ENCODE measurements at places on chromosomes 3 and 15. TPM values are rescaled to one million over a fixed set of nuclear protein-coding genes. Genes with fewer than 3 reads are reported as not detected.

DNA sequence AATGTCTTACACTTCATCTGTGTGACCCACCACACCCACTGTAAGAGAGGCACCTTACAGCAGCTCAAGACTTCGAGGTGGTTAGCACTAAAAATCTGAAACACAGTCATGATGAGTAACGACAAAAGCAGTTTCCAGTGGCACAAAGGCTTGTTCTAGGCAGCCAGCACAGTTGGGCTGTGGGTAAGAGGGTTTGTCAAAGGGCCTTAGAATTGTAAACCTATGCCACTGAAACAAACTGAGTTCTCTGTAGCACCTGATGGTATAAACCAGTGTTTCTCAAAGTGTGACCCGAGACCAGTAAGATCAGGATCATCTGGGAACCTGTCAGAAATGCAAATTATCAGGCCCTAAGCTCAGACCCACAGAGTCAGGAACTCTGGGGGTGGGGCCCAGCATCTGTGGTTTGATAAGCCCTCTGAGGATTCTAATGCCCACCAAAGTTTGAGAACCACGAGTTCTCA, 36.5 kb downstream of the DAPK2 start:
- H3K27me3 ChIP-seq: no peaks in the 10 kb centered on the region
- peak; percentile 44 for DNase-seq
- H3K4me1 ChIP-seq: peaks cover 27% of the 10 kb centered on the region
- peak overlapping the region; percentile 77 for H3K27ac ChIP-seq
- H3K4me3 ChIP-seq: no peak overlapping the region

DNA sequence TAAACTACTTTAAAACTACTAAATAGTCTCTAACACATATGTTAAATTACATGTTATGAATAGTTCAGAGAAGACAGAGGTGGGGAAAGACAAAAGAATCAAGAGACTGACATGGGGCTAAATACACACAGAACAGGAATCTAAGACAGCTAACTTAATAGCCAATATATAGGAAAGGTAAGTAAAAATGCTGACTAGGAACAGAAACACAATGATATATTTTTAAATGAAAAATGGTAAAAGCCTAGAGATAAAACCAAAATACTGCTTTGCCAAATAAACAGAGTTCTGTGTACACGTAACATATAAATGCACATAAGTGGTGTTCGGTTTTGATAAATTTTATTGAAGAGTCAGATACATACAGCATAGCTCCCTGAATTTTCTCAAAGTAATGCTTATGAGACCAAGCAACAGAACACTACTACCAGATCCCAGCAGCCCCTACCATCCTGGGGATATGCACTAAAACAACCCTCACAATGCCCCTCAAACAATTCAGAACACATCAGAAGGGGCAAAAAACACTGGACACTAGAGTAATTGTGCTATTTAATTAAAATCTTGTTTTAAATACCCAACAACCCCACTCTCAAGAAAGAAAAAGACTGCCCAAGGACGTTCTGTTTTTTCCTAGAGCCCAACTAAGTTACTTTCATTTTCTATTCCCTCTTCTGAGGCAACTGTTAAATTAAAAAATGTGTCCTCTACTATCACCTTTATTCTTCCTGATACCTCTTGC, 121.1 kb downstream of the ADAM10 start:
- DNase-seq: peak; percentile 38
- H3K27ac ChIP-seq: peak overlapping the region; percentile 74
- H3K27me3 ChIP-seq: no peaks in the 10 kb centered on the region
- peaks cover 7% of the 10 kb centered on the region for H3K4me1 ChIP-seq

DNA sequence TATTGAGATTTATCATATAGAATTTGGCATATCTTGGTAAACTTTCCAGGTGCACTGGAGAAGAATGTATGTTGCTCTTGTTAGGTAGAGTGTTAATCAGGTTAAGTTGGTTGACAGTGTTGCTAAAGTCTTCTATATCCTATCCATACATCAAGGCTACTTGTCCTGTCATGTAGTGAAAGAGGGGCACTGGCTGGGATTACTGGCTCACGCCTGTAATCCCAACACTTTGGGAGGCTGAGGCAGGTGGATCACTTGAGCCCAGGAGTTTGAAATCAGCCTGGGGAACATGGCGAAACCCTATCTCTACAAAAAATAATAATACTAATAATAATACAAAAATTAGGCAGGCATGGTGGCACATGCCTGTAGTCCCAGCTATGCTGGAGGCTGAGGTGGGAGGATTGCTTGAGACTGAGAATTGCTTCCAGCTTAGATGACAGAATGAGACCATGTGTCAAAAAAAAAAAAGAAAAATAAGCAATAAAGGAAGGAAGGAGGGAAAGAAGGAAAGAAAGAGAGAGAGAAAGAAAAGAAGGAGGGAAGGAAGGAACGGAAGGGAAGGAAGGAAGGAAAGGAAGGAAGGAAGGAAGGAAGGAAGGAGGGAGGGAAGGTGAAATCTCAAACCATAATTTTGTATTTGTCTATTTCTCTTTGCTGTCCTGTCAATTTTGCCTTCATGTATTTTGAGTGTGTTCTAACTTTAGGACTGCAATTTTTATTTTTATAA, 57.4 kb upstream of the IQSEC1 start:
- no peaks in the 10 kb centered on the region for H3K36me3 ChIP-seq
- peaks cover 12% of the 10 kb centered on the region for H3K27me3 ChIP-seq
- H3K27ac ChIP-seq: no peak overlapping the region
- no peaks in the 10 kb centered on the region for H3K4me1 ChIP-seq
- H3K4me3 ChIP-seq: no peak overlapping the region
- DNase-seq: no peak

GRCh38 chr15:22237891-22238275, 157.6 kb downstream of the OR4M2 start:
- no peaks in the 10 kb centered on the region for H3K36me3 ChIP-seq
- no peak for DNase-seq
- H3K4me1 ChIP-seq: peaks cover 14% of the 10 kb centered on the region
- no peak overlapping the region for H3K27ac ChIP-seq

DNA sequence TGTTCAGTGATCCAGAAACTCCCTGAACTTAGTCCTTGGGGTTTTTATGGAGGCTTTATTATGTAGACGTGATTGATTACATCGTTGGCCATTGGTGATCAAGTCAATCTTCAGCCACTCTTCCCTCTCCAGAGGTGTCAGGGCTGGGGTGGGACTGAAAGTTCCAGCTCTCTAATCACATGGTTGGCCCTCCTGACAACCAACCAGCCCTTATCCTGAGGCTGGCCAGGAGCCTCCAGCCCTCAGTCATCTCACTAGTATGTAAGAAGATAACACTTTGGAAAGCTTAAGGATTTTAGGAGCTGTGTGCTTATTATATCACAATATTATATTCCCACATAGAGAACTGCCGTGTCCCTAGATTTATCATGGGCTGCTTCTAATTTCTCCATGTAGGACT, 142.3 kb downstream of the VPS8 start:
- no peaks in the 10 kb centered on the region for H3K4me1 ChIP-seq
- DNase-seq: no peak
- H3K27ac ChIP-seq: no peak overlapping the region
- H3K27me3 ChIP-seq: no peaks in the 10 kb centered on the region

- no peaks in the 10 kb centered on the region for H3K36me3 ChIP-seq
- H3K4me3 ChIP-seq: no peak overlapping the region
- DNase-seq: no peak
- H3K4me1 ChIP-seq: no peaks in the 10 kb centered on the region
Observed at GRCh38 chr3:86937306-86937791, 53.6 kb downstream of the VGLL3 start.

DNA sequence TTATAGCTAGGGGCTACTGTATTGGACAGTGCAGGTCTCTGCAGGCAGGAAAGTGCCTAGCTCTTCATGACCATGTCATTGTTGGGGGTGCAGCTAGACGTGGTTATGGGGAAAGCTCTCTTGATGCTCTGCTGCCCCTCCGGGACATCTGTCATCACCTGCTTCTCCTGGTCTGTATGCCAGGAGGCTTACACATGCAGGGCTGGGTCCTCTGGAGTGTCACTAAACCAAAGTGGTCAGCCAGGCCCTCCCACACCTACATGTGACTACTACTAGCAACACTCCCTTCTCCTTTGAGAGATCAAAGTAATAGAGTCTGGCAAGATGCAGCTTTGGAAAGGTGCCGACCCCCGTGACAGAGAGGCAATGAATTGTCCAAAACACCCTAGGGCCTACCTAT, 98.5 kb downstream of the SST start:
- H3K27ac ChIP-seq: no peak overlapping the region
- no peaks in the 10 kb centered on the region for H3K27me3 ChIP-seq
- no peak overlapping the region for H3K4me3 ChIP-seq
- no peaks in the 10 kb centered on the region for H3K36me3 ChIP-seq

GRCh38 chr15:82113106-82113715, 67.4 kb upstream of the MEX3B start:
- H3K27me3 ChIP-seq: no peaks in the 10 kb centered on the region
- no peak overlapping the region for H3K4me3 ChIP-seq
- H3K36me3 ChIP-seq: no peaks in the 10 kb centered on the region
- no peak overlapping the region for H3K27ac ChIP-seq
- no peak for DNase-seq

GRCh38 chr3:52715714-52716305, 9.9 kb downstream of the SPCS1 start:
- no peaks in the 10 kb centered on the region for H3K27me3 ChIP-seq
- no peak overlapping the region for H3K4me3 ChIP-seq
- no peak overlapping the region for H3K27ac ChIP-seq
- no peak for DNase-seq
- H3K36me3 ChIP-seq: no peaks in the 10 kb centered on the region

The CCDC50 gene
- total RNA-seq: 124 TPM

The ROPN1B gene
- total RNA-seq: not detected

- H3K4me3 ChIP-seq: no peak overlapping the region
- H3K27ac ChIP-seq: no peak overlapping the region
- no peaks in the 10 kb centered on the region for H3K36me3 ChIP-seq
- no peak for DNase-seq
- peaks cover 25% of the 10 kb centered on the region for H3K27me3 ChIP-seq
- no peaks in the 10 kb centered on the region for H3K4me1 ChIP-seq
Observed at GRCh38 chr3:137760341-137761098, 3.6 kb upstream of the SOX14 start.

GRCh38 chr15:96125721-96126415, 204.6 kb upstream of the NR2F2 start:
- no peaks in the 10 kb centered on the region for H3K36me3 ChIP-seq
- H3K4me1 ChIP-seq: no peaks in the 10 kb centered on the region
- DNase-seq: no peak
- no peak overlapping the region for H3K27ac ChIP-seq
- H3K27me3 ChIP-seq: no peaks in the 10 kb centered on the region

DNA sequence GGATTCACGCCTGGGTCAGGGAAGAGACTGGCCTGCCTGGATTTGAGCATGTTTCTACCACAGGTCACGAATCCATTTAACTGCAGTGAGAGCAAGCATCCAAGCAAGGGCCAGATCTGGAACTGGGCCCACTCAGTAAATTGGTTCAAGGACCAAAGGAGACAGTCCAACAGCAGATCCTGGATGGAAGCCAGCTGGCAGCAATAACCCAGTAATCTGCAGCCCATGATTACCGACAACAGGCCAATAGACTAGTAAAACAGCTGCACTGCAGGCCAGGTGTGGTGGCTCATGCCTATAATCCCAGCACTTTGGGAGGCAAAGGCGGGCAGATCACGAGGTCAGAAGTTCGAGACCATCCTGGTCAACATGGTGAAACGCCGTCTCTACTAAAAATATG, 11.8 kb downstream of the SAMD7 start:
- DNase-seq: no peak
- no peak overlapping the region for H3K27ac ChIP-seq
- no peaks in the 10 kb centered on the region for H3K4me1 ChIP-seq
- H3K4me3 ChIP-seq: no peak overlapping the region
- no peaks in the 10 kb centered on the region for H3K27me3 ChIP-seq

- H3K27ac ChIP-seq: no peak overlapping the region
- DNase-seq: no peak
- H3K4me1 ChIP-seq: no peaks in the 10 kb centered on the region
- no peak overlapping the region for H3K4me3 ChIP-seq
- H3K27me3 ChIP-seq: no peaks in the 10 kb centered on the region
Observed at GRCh38 chr3:31053299-31053698, 158.8 kb upstream of the GADL1 start.

DNA sequence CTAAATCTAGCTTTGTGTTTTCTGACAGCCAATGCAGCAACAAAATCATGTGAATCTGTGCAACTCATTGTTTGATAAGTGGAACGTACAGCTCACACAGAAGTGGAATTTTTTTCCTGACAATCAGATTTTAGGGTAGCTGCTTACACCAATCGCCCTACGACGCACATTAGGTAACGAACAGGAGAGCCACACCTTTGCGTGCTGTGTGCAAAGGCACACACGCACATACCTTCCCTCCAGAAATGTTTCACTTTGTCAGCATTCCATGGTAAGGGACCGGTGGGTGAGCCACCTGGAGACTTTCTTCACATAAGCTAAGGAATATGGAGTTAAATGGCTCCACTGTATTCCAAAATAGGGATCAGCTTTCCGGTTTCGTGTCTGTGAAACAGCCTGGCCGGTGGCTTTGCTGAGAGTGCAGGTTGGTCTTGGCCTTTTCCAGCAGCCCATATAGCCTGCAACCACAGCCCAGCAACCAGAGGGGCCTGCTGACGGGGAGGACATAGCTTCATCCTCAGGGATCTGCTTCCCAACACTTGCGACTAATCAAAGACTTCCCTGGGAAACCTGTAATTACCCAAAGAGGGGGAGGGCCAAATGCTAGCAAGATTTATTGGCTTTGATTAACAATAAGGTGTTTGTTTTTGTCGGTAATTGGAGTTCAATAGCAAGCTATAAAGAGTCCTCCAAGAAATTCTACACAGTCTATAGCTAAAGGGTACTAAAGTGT, 145.3 kb downstream of the ADAMTS17 start:
- DNase-seq: no peak
- H3K27me3 ChIP-seq: no peaks in the 10 kb centered on the region
- H3K4me3 ChIP-seq: no peak overlapping the region

- no peak for DNase-seq
- no peaks in the 10 kb centered on the region for H3K36me3 ChIP-seq
- H3K4me3 ChIP-seq: no peak overlapping the region
- no peak overlapping the region for H3K27ac ChIP-seq
Observed at GRCh38 chr3:137988152-137988551, 21.8 kb upstream of the CLDN18 start.

Data from B cell (primary cell).